CD8-positive, alpha-beta memory T cell (primary cell): ENCODE measurements at places on chromosomes 13 and 19. TPM values are rescaled to one million over a fixed set of nuclear protein-coding genes. Genes with fewer than 3 reads are reported as not detected.

DNA sequence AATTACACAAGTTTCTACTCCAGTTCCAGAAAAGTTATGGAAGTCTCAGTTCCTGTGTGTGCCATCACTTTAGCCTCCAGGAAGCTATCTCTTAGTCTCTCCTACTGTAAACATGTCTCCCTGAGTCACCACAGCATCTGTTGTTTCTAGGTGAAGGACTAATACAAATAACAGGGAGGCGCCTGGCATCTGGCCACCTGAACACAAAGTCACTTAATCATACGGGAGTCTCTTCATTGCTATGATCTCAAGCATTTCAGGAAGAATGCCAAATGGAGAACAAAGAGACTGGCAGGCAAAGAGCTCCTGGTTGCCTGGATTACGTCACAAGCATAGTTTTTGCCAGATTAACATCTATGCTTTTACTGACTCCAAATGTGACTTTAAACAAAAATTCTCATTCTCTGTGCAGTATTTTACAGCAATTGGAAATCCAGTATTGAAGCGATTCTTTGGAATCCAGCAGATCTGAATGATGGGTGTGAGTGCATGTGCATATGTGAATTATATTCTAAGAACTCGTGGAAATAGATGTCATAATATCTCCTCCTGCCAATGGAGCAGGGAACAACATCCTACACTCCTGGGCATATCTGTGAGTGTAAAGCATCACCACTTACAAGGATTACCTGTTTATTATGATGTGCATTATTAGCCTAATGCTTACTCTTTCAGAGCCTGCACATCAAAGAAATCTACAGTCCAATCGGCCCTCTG is 572.8 kb downstream of the PCDH9 start:
- DNase-seq, result no peak

The CABP5 gene
- not detected for total RNA-seq

- no peak for DNase-seq
Measured at GRCh38 chr13:48184260-48184659, 48.7 kb upstream of the ITM2B start.

- peak; percentile 67 for DNase-seq
Measured at GRCh38 chr19:50657712-50658440, 8.6 kb downstream of the C19orf81 start.

- no peak for DNase-seq
Measured at GRCh38 chr13:46476174-46476573, 76.8 kb upstream of the LRCH1 start.

- no peak for DNase-seq
Measured at GRCh38 chr19:33462112-33462791, 59.3 kb downstream of the PEPD start.

The FGF14 gene
- not detected for total RNA-seq

The UPK1A gene
- not detected for total RNA-seq

DNA sequence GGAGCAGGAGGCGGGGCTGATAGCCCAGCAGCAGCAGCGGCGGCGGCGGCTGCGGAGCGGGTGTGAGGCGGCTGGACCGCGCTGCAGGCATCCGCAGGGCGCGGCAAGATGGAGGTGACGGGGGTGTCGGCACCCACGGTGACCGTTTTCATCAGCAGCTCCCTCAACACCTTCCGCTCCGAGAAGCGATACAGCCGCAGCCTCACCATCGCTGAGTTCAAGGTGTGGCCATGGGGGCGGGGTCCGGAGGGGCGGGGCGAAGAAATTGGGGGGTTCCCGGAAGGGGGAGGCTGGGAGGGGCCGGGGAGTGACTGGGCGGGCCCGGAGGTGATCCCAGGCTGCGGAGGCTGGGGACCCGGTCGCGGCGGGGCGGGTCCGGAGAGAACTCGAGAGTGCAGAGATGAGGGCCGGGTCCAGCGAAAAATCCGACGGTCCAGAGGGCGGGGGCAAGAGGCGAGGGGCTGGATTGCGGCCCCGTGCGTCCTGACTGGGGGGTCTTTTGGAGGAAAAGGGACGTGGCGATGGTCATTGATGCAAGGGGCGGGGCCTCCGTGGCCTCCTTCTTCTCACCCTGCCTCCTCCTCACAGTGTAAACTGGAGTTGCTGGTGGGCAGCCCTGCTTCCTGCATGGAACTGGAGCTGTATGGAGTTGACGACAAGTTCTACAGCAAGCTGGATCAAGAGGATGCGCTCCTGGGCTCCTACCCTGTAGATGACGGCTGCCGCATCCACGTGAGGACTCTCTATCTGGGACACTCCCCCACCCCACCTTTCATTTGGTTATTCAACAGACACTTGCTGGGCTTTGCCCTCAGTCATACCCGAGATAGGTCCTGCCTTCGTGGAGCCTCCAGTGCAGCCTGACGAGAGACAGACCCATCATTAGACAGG is at the start of gene TBCB:
Gene TBCB, plus strand, starts transcription at position 16 of the 891 bp plus-strand sequence. Its CDS starts 93 bp downstream, at position 109.
- DNase-seq, result no peak

- DNase-seq, result no peak
Measured at GRCh38 chr19:29860492-29860891, 48.7 kb downstream of the CCNE1 start.

GRCh38 chr19:28208745-28209144 is 1004.2 kb downstream of the UQCRFS1 start:
- DNase-seq, result no peak

The ZNF44 gene
- total RNA-seq, result 12.6 TPM

DNA sequence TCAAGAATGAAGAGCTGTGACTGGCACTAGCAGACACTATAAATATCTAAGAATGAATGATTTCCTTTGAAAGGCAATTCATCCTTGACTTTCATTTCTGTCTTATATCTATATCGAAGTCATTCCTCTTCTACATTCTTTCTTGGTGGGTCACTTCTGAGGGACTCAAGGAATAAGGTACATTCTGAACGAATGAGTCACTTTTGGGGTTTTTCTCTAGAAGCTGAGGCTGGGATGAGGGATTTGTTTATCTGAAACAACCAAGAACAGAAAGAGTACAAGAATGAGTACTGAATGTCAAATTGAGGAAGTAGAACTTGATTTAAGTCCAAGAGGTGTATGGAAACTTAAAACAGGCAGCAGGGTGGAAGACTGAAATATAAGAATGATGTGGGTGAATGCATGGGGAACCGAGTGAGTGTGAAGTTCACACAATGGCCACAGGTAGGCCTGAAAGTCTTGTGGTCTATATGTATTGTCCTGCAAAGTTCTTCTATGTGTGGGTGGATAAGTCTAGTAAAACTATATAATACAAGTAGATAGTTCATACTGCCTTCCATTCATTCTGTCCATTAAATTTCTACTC is 343.9 kb downstream of the OXGR1 start:
- DNase-seq, result no peak

- peak; percentile 54 for DNase-seq
Measured at GRCh38 chr19:34430738-34431625, 2.8 kb downstream of the UBA2 start.

The ZNF440 gene
- total RNA-seq, result 6.3 TPM

GRCh38 chr19:33487901-33488800 is 33.4 kb downstream of the PEPD start:
- no peak for DNase-seq

GRCh38 chr19:16316506-16316882 is 8.1 kb upstream of the KLF2 start:
- no peak for DNase-seq

The RASL11A gene
- total RNA-seq, result 6.3 TPM

The ARID3A gene
- 15.9 TPM for total RNA-seq

- no peak for DNase-seq
Measured at GRCh38 chr13:72698164-72698563, 29.3 kb downstream of the MZT1 start.

GRCh38 chr13:111434578-111435159 is 114.2 kb downstream of the TEX29 start:
- no peak for DNase-seq

DNA sequence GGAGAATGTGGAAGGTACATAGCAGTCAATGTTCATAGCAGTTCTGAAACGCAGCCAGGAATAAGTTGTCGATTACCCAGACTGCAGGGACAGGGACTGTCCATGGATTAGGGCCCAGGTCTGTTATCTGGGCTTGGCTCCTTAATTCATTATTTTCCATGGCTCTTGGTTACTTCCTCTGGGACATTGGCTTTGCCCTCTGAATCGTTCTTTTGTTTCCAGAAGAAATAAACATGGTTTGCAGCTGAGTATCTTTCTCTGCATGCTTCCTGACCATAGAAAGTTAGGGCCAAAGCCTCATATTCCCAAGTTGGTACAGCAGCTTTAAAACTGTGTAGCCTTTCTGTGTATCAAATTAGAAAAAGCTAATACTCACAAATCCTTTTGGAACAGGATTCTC is 121.7 kb upstream of the MAB21L1 start:
- no peak for DNase-seq

- DNase-seq, result no peak
Measured at GRCh38 chr13:51380269-51380668, 40.8 kb downstream of the SERPINE3 start.

GRCh38 chr19:52584736-52585440 is 14.8 kb downstream of the ZNF701 start:
- no peak for DNase-seq

- DNase-seq, result no peak
Measured at GRCh38 chr19:20279516-20279915, 112.5 kb downstream of the ZNF486 start.

- DNase-seq, result no peak
Measured at GRCh38 chr19:12745166-12745897, 6.3 kb upstream of the BEST2 start.

The ANKRD24 gene
- total RNA-seq, result 0.89 TPM

DNA sequence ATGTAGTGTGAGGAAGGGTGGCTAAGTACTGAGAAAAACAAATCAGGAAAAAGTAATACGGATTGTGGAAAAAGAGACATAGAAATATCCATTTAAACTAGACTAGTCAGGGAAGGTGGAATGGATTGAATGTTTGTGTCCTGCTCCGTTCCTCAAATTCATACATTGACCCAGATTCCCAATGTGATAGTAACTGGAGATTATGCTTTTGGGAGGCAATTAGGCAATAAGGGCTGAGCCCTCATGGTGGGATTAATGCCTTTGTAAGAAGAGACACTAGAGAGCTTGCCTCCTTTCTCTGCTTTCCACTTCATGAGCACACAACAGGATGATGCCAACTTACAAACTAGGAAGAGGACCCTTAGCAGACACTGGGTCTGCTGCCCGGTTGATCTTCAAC is 765.2 kb upstream of the GPC6 start:
- no peak for DNase-seq

The GIPC1 gene
- 32.7 TPM for total RNA-seq

The FCGBP gene
- total RNA-seq, result 7.0 TPM

DNA sequence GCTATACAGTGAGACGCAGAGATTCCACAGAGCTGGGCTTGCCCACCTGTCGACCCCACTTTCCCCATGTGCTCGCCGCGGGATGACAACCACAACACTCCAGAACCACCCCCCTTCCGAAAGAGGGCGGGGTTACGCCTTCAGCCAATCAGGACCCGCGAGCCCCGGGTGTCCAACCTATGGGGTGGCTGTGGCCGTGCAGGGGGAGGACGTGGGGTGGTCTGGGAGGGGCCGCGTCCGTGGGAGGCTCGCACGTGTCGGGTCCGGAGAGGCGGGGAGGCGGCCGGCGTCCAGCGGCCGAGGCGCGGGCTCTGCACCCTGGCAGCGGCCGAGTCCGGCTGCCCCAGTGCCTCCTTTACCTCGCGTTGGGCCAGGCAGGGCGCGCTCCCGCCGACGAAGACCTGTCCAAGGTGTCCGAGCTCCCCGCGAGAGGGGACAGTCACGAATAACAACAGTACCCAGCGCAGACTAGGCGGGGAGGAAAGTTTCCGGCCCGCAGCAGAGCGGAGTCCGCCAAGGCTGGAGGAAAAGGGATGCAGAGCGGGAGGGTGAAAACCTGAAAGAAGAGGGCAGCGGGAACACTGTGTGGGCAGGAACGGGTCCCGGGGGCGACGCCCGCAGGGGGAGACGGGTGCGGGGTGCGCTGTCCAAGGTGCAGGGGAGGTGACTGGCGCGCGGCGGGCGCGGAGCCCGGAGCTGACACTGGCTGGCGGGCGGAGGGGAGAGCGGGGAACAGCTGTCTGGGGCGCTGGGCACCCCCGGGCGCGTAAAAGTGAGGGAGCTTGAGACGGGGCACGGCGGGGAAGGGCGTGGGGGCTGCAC is 911 bp downstream of the ENOX1 start:
- no peak for DNase-seq

- no peak for DNase-seq
Measured at GRCh38 chr13:39985071-39985470, 329.6 kb downstream of the COG6 start.

- no peak for DNase-seq
Measured at GRCh38 chr13:109151696-109152095, 522.3 kb downstream of the MYO16 start.

The OR7D2 gene
- total RNA-seq, result not detected

- peak; percentile 64 for DNase-seq
Measured at GRCh38 chr19:44845612-44846454, at the start of gene NECTIN2. NECTIN2 (plus strand) TSS chr19:44846297; CDS start chr19:44846526, 229 bp downstream.

DNA sequence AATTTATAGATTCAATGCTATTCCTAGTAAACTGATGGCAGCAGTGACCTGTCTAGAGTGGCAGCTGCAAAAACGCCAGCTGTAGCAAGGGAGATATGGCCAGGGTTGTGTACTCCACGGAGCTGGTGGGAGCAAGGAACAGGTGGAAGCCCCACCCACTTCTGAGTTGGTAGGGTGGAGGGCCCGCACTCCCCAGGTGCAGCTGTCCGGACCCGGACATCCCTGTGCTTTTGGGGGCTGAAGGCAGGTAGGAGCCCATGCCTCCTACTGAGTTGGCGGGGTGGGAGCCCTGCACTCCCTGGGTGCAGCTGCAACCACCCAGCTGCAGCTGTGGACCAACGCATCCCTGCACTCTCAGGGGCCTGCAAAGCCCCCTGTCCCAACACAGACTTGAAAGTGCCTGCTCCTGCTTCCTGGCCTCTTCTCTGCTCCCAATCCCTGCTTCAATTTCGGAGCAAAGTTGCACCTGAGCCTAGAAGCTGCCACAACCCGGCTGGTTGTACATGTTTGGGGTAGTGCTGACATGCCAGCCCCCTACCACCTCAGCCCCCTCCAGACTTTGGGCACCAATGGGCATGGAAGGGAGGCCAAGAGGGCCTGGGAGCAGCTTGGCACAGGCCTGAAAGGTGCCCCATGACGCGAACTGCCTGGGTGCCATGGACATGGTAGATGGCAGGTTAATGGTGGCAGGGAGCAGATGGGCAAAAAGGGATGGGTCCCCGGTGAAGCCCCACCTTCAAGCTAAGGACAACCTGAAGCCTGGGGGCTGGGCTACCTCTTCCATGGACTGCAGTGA is 19.8 kb downstream of the UGGT2 start:
- DNase-seq, result no peak

The COX6B2 gene
- total RNA-seq, result not detected
